Hematopoietic multipotent progenitor cell (in vitro differentiated cells): ENCODE measurements at places on chromosomes 13 and 19. TPM values are rescaled to one million over a fixed set of nuclear protein-coding genes. Genes with fewer than 3 reads are reported as not detected.
A peak's percentile ranks its signal among the peaks of the same experiment; 100 is the strongest.

DNA sequence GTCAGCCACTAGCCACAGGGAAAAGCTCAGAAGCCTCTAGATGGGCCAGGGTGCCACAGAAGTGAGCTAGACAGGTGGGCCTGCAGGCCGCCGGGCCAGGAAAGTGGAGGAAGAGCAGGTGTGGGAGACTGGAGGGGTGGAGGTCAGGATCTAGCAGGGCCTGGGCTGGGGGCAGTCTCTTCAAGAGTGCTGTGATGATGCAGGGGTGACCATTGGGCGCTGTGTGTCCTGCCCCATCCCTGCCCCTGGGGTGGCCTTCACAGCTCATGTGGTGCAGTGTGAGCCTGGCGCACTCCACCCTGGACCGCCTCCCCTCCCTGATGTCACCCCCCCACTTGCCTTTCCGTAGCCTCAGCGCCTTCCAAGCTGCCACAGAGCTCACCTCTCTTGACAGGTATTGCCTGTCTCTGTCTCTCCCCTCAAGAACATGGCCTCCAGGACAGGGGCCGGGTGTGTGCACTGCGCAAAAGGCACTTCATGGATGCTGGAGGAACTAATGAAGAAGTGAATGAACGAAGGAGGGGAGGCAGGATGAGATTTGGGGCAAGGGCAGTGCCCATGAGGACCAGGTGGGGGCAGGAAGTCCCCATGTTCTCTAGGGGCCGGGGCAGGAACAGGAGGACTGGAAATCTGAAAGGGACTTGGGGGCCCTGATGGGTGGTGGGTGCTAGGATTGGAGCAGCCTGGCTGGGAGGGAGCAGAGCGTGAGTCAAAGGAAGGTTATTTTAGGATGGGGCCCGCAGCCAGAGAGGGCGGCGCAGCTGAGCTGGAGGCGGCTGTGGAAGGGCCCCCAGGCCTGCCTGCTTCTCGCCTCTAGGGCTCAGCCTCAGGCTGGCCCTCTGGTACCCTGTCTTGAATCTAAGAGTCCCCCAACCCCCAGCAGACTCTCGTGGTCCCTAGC, 6.6 kb downstream of the SSBP4 start:
- no peak for DNase-seq

DNA sequence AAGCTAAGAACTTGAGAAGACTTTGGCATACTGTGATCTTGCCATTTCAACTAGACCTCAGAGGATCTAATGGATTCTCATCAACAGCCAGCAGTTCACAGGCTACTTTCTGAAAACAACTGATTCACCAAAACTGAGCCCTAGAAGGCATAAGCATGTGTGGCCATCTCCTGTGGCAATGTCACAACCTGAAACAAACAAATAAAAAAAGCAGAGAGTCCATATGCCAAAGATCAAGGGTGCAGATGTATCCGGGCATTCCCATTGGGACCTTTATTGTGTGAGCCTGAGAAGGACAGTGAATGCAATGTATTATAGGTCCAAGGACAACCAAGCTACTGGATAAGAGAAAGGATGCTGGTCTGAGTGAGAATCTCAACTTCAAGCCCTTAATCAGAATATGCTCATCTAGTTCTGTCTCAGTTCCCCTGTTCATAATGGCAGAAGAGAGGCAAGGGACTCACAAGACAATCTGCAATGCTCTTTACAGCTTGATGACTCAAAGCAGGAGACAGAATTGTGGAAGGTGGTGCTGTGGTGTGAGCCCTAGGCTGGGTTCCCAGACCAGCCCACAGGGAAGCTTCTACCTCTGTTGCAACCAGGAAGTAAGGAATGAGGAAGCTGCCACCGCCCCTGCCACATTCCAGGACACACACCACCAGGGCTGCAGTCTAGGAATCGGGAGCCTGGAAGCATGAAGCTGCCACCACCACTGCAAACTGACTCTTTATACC, 133.7 kb downstream of the RAP2A start:
- no peak for DNase-seq

DNA sequence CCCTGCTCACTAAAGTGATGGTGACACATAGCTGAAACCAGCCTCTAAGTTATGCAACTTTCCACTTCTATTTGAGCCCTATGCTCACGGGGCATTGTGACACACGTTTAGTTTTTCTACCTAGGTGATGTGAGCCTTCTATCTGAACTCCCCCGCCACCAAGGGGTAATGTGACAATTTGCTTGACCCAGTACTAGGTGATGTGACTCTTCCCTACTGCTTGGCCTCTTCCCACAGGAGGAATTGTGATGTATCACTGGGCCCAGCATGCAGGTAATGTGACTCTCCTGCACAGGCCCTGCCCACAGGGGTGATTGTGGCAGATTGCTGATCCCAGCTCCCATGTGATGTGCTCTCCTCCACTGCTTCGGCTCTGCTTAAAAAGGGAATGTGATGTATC, 42.7 kb upstream of the ZNF43 start:
- no peak for DNase-seq

DNA sequence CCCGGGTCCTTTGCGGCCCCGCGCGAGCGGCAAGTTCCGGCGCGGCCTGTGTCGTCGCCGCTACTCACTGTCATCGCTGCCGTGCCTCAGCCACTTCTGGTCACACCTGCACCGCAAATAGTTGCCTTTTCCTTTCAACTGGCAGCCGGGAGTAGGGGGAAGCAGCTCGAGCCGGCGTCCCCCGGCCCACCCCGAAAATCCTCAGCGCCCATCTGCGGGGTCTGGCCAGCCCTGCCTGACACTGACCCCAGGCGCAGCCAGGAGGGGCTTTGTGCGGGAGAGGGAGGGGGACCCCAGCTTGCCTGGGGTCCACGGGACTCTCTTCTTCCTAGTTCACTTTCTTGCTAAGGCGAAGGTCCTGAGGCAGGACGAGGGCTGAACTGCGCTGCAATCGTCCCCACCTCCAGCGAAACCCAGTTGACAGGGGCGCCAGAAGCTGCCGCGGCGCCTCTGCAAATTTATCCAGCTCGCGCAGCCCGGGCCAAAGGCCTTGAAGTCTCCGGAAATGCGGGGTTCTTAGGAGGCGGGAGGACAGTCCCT, 1.7 kb downstream of the PDX1 start:
- no peak for DNase-seq

GRCh38 chr13:41111454-41111853, 21.1 kb downstream of the KBTBD6 start:
- DNase-seq, result no peak

DNA sequence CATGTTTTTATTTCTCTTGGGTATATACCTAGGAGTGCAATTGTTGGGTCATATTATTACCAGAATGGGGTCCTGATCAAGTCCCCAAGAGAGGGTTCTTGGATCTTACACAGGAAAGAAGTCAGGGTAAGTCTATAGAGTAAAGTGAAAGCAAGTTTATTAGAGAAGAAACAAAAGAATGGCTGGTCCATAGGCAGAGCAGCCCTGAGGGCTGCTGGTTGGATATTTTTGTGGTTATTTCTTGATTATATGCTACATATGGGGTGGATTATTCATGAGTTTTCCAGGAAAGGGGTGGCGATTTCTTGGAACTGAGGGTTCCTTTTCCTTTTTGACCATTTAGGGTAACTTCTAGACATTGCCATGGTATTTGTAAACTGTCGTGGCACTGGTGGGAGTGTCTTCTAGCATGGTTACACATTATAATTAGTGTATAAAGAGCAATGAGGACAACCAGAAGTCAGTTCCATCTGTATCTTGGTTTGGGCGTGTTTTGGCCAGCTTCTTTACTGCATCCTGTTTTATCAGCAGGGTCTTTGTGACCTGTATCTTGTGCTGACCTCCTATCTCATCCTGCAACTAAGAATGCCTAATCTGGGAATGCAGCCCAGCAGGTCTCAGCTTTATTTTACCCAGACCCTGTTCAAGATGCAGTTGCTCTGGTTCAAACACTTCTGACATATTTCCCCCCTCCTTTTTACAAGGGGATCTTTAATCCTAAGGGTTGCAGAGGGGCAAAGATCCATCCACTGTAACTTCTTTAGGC, 41.1 kb downstream of the CEACAM1 start:
- DNase-seq, result no peak

C3 gene
- total RNA-seq, result under 0.01 TPM

DNA sequence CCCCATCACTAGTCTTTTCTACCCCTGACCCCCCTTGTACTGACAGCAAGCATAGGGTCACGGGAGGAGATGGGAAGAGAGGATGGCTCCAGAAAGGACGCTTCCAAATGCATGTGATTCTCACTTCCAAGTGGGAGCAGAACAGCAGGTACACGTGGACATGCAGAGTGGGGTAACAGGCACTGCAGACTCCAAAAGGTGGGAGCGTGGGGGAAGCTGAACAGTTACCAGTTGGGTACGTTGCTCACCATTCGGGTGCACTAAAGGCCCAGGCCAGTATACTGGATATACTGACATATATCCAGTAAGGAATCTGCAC, 2.3 kb upstream of the ETV2 start:
- DNase-seq, result no peak

CD177 gene
- 5.4 TPM for total RNA-seq

DNA sequence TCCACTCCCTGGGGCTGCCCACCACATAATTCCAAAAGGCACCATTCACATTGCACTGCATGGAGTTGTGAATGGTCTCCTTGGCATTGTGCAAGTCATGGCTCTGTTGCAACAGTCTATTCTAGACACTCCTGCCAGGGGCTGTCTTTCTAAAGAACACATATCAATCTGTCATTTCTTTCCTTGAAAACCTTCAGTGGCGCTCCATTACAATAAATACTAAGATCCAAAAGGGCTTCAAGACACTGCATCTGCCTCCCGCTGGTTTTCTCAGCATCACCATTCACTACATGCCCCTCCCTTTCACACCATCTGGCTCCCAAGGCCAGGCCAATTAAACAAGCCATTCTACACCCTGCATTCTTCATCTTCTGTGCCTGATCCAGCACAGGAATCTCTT, 32.2 kb upstream of the TM9SF2 start:
- no peak for DNase-seq

FGF21 gene
- total RNA-seq, result not detected

DNA sequence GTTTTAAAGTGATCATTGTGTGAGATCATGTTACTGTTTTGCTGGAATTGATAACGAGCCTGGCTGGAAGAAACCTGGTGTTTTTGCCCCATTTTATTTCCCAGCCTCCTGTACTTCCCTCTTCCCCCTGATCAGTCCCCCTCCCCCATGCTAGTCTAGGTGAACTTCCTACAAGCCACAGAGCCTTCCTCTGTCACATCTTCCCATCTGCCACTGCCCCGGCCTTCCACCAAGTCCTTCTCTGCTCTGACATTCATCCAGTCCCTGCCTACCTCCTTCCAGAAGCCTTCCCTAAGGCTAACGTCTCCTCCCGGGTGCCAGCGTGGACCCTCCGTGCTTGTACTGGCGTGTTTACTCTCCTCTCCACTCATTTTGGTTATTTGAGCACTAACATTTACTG, 14.3 kb downstream of the FARP1 start:
- DNase-seq, result no peak

DNA sequence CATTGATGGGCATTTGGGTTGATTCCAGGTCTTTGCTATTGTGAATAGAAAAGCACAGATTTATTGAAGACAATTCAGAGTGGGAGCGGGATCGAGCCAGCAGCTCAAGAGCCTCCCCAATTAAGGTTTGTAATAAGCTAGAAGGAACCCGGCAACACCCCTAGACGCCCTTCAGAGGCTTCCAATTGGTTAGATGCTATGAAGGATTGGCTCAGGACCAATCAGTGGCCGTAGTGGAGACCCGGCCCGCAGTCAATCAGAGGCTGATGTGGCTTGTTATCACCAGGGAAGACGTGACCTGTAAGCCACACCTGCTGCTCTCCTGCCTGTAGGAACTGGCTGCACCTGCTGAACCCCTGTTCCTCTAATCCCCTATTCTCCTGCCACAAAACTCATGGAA, 14.6 kb downstream of the SIGLEC11 start:
- no peak for DNase-seq

GRCh38 chr19:52296400-52296772, 583 bp upstream of the ZNF480 start:
- no peak for DNase-seq

CCDC122 gene
- total RNA-seq, result 1.1 TPM

- no peak for DNase-seq
Measured at GRCh38 chr19:4023600-4024398, 16.3 kb downstream of the PIAS4 start.

DNA sequence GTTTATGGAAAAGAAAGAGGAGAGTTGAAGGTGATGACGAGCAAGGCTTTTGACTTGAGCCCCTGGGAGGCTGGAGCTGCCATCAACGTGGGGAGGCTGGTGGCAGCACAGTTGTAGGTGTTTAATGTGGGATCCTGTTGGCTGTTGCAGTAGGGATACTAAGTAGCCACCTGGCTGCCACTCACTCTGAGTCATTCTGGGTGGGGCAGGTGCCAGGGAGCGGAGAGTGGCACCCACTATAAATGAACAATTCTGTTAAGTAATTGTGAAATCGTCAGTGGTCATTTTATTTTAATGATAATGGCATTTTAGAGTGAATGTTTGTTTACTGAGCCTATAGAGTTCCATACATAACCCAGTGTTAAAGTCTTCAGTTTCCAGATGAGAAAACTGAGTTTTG, 9.8 kb downstream of the ZNF317 start:
- no peak for DNase-seq

DNA sequence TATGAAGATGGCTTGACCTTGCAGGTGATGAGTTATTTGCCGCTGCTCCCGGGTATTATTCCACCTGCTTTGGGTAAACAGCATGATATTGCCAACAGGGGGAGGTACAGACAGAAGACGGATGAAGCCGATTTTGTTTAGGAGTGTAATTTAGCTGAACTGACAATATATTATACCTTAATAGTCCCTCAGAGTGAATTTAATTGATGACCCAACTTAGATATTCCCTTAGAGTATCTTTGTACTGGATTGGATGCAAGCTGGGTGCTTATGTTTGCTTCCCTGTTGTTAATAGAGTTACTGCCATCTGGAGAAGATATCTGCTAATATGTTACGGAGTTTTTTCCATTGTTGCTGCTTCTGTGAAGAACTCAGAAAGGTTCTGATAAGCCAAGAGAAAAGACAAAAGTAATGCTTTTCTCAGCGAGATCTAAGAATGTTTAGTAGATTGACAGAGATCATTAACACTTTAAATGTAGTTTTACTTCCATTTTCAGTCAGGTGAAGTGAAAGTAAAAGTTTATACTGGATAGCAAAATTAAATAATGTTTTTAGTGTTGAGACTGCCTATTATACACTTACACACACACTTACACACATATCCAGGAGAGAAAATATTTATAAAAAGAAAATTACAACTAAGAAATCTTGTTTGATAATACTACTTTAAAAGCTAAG, 2220.8 kb upstream of the PCDH20 start:
- DNase-seq, result peak; percentile 3

DNA sequence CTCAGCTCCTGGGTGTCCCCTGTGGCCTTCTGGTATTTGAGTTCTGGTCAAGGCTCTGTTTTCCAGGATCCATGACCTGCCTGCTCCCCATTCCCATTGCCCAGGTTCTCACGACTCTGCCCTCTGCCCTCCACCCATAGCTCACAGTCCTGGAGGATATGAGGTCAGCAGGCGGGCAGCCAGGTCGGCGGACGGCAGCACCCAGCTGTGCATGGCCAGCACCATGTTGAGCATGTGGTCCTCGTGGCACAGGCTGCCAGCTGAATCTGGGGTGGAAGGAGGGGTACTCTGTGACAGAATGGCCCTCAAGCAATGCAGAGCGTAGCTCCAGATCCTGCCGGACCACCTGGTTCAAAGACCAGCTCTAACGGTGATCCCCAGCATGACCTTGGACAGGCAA, 5.1 kb downstream of the RASGRP4 start:
- no peak for DNase-seq

GRCh38 chr13:50990818-50991506, 81.4 kb downstream of the RNASEH2B start:
- DNase-seq, result no peak

- DNase-seq, result peak; percentile 17
Measured at GRCh38 chr13:21638319-21639282, 32.3 kb upstream of the FGF9 start.
